ENCODE measurements at places on chromosomes 11 and 22.
A peak's percentile ranks its signal among the peaks of the same experiment; 100 is the strongest.

- no peak for DNase-seq
Observed at GRCh38 chr11:19561011-19561410, 151.6 kb upstream of the NAV2 start.

DNA sequence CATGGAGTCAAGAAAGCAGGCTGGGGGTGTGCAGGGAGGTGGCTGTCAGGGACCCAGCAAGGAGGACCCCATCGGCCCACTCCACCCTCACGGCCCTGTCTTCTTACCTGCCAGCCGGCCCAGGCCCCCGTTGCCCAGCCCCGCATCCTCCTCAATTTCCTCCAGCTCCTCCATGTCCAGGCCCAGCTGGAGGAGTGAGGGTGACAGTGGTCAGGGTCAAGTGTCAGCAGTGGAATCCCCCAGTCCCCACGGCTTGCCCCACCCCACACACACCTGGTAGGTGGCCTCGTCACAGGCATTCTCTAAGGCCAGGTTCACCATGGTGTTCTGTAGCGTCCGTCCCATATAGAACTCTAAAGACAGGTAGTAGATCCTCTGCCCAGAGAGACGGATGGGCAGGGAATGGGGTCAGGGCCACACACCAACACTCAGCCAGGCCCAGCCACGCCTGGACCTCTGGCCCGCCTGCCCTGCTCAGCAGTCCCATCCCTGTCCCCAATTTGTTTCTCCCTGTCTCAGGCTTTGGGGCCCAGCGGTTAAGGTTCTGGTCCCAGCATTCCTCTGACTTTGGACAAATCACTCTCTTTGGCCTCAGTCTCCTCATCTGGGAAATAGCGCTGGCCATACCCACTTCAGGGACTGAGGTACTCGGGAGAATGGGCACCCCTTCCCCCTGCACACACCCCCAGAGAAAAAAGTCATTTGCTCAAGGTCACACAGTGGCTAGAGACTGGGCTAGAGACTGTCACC is 1.3 kb downstream of the PYGM start:
- DNase-seq = no peak

GRCh38 chr11:91926965-91927364 is 297.7 kb upstream of the FAT3 start:
- DNase-seq = no peak

- peak; percentile 63 for DNase-seq
Observed at GRCh38 chr22:38973289-38974169, 8.6 kb upstream of the APOBEC3B start.

DNA sequence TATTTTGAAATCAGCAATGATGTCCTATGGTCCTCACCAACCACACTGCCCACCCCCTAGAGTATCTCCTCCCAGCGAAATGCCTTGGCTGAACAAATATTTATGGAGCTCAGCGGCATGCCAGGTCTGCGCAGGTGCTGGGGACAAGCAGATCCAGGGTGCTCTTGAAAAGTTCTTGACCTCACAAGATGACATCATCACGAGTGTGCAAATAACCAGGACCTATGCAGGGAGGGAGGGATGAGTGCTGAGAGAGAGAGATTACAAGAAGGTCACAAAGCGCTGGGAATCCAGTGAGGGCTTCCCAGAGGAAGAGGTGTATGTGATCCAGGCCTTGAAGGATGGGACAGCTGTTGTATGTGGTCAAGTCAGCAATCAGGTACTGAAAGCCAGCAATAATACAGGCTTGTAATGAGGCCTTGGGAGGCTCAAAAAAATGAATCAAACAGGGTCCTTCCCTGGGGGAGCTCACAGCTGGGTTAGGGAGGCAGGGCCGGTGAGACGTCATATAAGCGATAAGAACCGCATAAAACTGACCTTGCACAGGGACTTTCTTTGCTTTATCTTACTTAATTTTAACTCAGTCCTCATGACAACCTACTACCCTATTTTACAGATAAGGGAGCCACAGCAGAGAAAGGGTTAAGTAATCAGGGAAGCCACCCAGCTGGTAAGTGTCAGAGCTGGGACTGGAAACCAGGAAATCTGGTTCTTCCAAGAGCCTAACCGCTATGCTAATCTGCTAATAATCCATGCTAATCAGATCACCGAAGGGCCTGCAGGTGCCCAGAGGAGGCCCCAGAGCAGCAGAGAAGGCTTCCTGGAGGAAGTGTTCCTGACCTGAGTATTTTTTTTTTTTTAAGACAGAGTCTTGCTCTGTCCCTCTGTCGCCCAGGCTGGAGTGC is 8.2 kb downstream of the ARRB1 start:
- no peak for DNase-seq

GRCh38 chr11:120401506-120401905 is 65.3 kb downstream of the ARHGEF12 start:
- DNase-seq = no peak

- no peak for DNase-seq
Observed at GRCh38 chr11:85086504-85087284, 540.5 kb downstream of the DLG2 start.

GRCh38 chr11:32255841-32256240 is 165.0 kb downstream of the RCN1 start:
- no peak for DNase-seq

DNA sequence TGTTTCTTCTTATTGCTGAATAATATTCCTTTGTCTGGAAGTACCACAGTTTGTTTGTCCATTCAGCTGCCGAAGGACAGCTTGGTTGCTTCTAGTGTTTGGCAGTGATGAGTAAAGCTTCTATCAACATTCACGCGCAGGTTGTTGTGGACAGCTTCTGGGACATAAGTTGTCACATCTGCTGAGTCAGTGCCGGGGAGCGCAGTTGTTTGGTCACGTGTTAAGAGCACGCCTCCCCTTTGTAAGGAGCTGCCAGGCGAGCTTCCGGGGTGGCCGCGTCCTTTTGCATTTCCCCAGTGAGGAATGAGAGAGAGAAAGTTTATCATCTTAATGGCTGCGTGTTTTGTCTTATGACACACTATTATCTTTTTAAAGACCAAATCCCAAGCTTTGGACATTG is 30.3 kb downstream of the SAMM50 start:
- DNase-seq = no peak

GRCh38 chr11:70747285-70747684 is 349.0 kb downstream of the CTTN start:
- no peak for DNase-seq

GRCh38 chr11:44186321-44186930 is 90.9 kb downstream of the EXT2 start:
- DNase-seq = no peak

DNA sequence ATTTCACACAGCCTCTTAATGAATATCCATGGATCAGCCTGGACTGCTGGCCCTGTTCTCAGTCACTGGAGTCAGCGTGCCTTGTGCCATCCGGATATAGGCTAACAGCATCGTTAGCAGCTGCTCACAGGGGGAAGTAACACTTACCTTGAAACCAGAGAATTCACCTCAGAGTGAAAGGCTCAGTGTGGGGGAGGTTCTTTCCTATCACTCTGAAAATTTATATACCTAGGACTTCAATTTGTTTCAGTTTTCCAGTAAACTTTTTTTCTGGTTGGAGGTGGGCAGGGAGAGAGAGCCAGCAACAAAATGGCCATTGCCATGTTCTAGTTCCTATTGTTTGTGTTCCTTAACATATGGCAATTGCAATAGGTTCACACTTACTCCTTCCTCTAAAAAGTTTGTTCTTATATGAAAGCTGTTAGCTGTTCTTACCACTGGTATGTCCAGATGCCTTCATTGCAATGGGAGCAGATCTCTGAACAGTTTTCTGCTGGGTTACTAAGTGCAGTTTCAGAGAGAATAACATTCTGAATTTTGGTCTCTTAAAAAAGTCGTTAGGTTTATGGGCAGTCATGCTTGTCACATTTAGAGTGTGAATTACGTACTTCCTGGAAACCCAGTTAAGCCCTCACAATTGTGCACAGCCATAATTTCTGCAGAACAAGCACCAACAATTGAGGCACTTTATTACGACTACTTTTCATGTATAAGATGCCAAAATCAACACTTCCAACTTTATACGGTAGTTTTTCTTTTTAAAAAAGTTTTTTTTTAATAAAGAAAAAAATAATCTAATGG is 247.6 kb downstream of the CADM1 start:
- no peak for DNase-seq

GRCh38 chr22:47046411-47047065 is 284.1 kb downstream of the TBC1D22A start:
- no peak for DNase-seq

DNA sequence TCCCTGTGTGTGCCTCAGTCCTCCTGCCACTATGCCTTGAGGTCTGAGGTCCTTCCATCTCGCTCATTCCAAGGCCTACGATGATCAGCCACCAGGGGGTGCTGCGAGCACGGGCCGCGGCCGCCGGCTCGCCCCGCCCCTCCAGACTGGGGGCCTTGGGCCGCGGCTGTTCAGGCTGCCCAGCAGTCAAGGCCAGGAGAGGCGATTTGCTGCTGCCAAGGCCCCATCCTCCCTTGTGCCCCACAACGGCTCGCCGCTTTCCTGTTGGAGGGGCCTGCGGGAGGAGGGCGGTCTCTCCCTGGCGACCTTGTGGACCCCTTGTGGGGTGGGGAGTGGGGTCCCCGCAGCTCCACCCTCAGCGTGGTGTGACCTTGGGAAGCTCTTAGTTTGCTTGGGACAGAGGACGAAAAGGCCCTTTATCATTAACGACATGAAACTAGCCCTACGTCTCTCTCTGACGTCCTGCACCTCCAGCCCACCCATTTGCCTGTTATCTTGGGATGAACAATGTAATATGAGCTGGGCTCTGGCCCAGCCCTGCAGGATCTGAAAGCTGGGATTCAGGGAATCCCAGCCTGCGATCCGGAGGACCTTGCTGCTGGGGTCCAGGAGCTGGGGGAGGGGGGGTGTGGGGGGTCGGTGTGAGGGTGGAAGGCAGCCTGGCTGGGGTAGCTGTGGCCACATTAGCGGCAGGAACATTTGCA is 5.3 kb upstream of the GALR3 start:
- DNase-seq = peak; percentile 88

- no peak for DNase-seq
Observed at GRCh38 chr11:33534575-33534974, 166.1 kb downstream of the C11orf91 start.

GRCh38 chr11:82671451-82671850 is 62.2 kb downstream of the FAM181B start:
- DNase-seq = no peak

- peak; percentile 41 for DNase-seq
Observed at GRCh38 chr11:60924110-60924905, at the start of gene TMEM132A. TSS of gene TMEM132A (plus strand) at chr11:60924460. CDS start at chr11:60924634, 174 bp downstream.

DNA sequence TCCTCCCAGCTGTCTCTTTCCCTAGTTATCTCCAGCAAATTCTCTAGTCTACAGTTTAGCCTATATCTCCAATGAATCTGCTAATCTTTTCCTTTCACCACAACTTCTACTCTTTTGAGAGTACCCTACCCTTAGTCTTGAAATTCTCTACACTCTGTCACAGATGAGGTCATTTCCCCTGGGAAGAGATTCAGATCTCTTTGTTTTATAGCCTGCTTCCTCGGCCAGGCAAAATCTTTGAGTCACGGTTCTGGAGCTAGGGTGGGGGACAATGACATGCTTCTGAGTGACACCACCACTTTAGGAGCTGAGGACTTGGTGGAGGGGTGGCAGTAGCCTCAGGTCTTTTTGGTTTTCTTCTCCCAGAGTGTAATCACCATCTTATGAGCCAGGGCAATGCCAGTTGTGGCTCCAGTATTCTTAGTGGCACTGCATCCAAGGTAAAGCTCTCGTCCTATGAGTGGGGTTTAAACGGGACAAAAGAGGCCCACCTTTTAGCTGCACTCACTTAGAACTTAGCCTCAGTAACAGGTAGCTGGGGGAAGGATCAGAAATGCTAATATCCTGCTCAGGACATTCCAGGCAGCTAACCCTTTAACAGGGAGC is 98.5 kb upstream of the RRM1 start:
- DNase-seq = peak; percentile 21

- no peak for DNase-seq
Observed at GRCh38 chr11:104154296-104154695, 9.7 kb downstream of the PDGFD start.

DNA sequence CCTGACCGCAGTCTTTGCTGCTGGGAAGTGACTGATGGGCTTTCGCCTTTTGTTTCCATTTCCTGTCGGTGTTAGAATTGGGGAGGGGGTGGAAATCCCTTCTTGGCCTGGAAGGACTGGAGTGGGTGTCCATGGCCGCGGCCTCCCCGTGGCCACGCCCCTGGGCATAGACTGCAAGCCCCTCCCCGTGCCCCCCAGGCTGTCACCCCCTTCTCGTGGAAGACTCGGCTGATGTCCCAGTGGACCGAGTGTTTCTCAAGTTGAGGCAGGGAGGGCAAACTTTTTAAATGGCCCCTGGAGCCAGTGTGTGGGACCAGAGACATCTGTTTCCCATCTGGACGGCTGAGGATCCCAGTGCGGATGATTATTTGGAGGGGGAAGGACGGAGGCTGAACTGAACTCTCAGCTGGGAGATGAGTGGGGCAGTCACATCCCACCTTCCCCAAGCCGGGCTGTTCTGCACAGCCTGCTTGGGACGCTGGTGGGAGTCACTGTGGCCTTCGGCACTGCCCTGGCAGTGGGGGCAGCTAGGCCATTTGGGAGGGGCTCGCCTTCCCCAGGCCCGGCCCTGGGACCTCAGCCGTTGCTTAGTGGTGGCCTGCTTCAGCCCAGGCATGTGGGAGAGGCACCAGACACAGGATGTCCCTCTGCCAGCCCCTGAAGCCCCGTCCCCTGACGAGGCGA is 1.6 kb downstream of the CD81 start:
- peak; percentile 15 for DNase-seq

- DNase-seq = no peak
Observed at GRCh38 chr22:38452373-38453065, 2.5 kb downstream of the KCNJ4 start.

- no peak for DNase-seq
Observed at GRCh38 chr11:95128602-95129001, 39.0 kb downstream of the ENDOD1 start.

GRCh38 chr11:100631316-100631715 is 55.8 kb upstream of the ARHGAP42 start:
- no peak for DNase-seq

- DNase-seq = no peak
Observed at GRCh38 chr11:120216426-120217102, 5.7 kb downstream of the OAF start.

- DNase-seq = peak; percentile 59
Observed at GRCh38 chr11:65362320-65362931, 7.9 kb downstream of the TIGD3 start.

DNA sequence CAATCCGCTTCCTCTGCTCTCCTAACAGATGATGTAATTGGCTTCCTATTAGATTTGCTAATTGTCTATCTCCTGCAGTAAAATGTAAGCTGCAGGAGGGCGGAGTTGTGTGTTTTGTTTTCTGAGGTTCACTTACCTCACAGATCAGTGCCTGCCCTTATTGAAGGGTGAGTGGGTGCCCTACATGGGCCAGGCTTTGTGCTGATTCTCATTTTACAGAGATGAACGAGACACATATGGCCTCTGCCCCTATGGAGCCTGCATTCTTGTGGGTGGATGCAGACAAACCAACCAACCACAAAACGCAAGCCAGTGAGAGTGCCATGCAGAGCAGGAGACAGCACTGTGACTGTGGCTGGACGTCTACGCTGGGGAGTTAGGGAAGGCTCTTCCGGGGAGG is 9.9 kb downstream of the TESMIN start:
- no peak for DNase-seq

Data from suppressor macrophage treated with lipopolysaccharide for 4 hours (primary cell).